Renal cortical epithelial cell (primary cell): ENCODE measurements at places on chromosomes 13 and 19.

DNA sequence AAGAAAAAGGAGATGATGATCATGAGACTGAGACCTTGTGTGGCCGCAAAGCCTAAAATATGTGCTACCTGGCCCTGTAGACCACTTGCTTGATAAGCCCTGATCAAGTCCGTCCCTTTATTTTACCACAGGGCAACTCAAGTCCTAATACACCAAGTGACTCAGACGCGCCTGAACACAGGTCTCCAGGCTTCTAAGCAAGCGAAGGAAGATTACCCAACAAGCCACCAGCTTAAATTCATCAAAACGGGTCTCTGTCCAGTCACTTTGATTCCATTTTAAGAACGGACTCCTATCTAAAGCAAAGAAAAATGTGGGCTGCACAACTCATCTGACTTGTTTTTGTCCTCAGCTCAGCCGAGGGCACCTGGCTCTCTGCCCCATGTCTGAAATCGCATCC lies 26.8 kb downstream of the SLC7A1 start:
- DNase-seq = no peak

- no peak for DNase-seq
Measured at GRCh38 chr19:56683116-56683515, 11.6 kb upstream of the ZNF835 start.

DNA sequence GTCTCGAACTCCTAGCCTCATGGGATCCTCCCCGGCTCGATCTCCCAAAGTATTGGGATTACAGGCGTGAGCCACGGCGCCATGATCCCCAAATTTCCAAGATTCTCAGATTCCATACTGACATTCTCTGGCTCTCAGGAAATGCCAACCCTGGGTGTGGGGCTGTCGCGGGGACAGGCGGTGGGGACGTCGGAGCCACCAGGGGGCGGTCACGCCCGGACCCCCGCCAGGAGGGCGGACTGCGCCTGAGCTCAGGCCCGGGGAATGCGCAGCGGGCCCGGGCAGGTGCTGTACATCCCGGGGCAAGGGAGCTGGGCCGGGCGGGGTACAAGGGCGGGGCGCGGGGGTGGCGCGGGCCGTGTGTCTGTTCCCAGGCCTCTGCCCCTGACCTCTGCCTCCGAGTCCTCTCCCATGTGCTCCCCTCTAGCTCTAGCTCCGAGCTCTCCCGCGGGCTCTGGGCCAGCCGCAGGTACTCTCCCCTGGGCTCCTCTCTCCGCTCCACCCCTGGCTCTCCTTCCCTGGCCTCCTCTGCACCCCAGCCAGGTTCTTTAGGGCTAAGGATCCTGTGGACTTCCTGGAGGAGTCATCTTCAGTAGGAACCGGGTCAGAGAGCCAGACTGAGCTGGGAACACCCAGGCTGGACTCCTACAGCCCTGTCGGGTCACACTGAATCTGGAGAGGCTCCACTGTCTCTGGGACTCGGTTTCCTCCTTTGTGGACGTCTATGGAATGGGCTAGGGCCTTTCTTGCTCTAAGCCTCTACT lies 2.4 kb downstream of the PPP1R13L start:
- DNase-seq = no peak

DNA sequence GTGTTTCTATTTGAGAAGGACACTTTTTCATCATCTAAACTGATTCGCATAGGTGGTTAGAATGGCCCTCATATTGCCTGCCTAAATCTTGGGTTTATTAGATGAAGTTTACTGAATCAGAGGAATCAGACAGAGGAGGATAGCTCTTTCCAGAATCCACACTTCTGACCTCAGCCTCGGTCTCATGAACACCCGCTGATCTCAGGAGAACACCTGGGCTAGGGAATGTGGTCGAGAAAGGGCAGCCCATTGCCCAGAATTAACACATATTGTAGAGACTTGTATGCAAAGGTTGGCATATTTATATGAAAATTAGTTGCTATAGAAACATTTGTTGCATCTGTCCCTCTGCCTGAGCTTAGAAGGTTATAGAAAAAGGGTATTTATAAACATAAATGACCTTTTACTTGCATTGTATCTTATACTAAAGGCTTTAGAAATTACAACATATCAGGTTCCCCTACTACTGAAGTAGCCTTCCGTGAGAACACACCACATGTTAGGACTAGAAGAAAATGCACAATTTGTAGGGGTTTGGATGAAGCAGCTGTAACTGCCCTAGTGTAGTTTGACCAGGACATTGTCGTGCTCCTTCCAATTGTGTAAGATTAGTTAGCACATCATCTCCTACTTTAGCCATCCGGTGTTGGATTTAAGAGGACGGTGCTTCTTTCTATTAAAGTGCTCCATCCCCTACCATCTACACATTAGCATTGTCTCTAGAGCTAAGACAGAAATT lies 103.8 kb downstream of the TNFRSF19 start:
- DNase-seq = no peak

DNA sequence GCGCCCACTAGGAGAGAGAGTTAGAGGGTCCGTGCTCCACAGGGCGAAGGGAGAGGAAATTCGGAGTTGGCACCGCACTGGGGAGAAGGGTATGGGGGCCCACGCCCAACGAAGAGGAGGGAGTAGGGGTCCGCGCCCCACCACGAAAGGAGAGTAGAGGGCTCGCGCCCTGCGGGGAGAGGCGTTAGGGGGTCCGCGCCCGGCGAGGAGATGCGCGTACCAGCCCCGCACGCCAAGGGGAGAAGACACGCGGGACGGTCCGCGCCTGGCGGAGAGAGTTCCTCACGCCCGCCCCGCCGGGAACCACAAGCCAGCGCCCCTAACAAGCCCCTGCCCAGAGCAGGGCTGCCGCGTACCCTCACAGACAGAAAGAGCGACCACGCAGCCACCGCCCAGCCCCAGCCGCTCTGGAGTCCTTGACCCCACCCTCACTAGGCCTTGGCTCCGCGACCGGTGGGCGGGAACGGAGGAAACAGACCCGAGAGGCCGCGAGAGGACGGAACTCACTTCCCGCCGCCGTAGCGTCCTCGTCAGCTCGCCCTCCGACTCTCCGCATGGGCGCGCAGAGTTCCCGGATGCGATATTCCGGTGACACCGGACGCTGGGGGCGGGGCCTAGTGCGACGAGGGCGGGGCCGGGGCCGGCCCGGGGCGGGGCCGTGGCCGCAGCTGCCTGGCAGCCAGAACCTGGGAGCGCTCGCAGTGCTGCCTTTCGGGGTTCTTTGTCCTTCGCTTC lies 20.0 kb upstream of the ZSCAN18 start:
- no peak for DNase-seq

DNA sequence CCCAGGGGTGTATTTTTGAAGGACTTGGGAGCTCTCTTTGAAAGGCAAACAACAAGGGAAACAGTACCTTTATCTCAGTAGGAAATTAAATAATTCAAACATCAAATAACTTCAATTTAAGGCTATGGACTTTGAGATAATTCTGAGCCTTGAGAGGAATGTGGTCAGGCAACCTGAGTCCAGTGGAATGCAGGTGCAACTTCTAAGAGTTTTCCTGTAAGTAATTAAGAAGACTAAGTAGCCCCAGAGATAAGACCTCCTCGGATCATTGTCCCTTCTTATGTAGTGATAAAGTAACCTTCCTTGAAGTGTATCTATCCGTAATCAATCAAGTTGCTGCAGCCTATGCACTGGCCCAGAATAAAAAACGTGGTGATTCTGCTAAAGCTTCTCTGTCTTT lies 29.2 kb downstream of the ZNF701 start:
- DNase-seq = no peak

DNA sequence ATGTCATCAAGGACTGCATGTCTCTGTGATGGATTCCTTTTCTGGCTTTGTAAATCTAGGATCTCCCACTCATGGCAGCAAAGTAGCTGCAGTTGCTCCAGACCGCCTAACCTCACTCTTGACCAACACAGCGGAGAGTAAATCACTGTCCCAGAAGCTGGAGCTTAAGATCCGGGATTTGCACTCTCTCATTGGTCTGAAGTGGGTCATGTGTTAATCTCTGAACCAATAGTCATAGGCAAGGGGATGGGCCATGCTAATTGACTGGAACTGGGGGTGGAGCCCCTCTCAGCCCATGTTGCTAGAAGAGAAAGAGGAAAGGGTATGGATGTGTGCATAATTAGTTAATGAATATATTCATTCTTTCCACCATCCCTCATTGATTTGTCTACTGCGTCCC lies 34.0 kb downstream of the VAV1 start:
- no peak for DNase-seq

DNA sequence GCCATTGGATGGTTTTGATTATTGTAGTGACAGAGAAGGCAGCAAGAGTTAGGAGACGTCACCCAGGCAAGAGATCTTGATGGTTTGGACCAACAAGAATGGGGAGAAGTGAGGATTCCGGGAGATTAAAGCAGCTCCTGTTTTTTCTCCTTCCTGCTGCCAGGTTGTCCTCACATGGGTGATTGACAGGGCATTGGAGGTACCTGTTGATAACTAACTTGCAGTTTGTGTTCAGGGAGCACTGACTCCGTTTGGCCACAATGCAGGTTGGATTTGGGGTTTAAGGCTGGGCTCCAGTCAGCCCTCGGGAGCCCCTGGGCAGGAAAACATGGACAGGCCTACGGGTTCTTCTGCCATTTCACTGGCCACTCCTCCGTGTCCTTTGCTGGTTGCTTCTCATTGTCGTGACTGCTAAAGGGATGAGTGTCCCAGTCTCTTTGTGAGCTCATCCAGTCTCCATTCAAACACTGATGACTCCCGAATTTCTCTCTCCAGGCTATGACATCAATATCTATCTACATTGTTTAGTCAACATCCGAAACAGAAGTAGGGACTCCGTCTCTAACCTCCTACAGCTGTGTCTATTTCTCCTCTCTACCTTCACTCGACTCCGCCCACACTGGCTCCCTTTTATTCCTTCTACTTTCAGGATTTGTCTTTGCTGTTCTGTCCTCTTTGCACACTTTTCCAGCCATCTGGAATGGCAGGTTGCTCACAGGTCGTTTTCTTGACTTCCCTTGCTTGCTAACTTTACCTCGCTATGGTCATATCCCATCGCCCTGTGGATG lies 1.3 kb upstream of the PTOV1 start:
- DNase-seq = no peak

DNA sequence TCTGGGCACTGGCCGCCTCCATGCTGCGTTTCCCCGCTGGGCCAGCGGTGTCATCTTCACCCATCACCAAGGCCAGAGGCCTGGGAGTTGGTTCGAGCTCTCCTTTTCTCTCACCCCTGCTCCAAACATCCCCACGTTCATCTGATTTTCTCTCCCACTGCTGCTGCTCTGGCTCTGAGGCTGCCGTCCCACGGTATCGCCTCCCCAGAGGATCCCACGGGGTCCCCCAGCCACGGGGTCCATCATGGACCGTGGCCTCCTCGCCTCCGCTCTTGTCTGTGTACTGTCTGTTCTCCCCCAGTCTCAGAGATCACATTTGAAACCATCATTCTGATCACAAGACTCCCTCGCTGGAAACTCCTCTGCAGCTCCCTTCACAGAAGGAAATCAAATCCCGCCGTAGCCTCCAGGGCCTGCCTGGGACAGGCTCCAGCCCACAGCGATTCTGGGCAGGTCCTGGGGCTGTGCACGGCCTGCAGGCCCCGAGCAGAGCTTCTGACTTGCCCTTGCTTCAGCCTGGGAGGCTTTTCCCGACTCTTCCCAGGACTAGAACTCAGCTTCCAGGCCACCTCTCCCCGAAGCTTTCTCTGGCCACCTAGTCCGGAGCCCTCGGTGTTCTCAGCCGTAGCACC lies 64.2 kb downstream of the SOX1 start:
- no peak for DNase-seq

GRCh38 chr13:74070513-74070912 lies 63.7 kb downstream of the KLF12 start:
- DNase-seq = no peak

GRCh38 chr19:18594824-18595373 lies 6.3 kb downstream of the REX1BD start:
- DNase-seq = no peak

DNA sequence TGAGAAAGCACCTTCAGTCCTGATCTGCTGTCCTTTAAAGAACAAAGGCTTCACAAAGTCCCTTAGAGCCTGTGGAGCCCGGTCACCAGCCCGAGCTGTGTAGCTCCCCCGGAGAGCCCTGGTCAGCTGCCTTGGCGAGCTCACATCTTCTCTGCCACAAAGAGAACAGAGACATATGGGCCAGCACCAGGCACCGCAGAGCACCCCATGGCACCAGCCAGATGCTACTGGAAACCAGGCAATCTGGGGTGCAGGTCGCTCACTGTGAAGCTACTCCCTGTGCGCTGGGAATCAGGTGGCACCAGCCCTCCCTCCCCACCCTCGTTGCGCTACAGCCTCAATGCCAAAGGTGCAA lies 44.3 kb upstream of the F7 start:
- DNase-seq = no peak

DNA sequence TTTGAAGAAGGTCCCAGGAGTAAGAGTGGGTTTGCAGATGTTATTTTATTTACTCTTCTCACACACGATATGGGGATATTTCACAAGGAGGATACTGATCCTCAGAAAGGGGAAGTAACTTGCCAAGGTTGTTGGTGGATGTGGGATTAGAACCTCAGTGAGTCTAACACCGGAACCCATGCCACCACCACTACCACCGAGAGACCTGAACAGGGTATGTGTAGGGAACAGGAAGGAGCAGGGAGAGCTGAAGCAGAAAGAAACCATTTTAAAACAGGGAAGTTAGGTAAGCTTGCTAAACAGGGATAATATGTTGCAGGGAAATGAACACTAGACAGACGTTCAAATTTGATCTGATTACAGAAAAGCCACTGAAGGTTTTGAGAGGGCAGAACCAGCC lies 11.6 kb upstream of the CEACAM3 start:
- DNase-seq = no peak

GRCh38 chr13:22287343-22287920 lies 616.6 kb downstream of the FGF9 start:
- no peak for DNase-seq

DNA sequence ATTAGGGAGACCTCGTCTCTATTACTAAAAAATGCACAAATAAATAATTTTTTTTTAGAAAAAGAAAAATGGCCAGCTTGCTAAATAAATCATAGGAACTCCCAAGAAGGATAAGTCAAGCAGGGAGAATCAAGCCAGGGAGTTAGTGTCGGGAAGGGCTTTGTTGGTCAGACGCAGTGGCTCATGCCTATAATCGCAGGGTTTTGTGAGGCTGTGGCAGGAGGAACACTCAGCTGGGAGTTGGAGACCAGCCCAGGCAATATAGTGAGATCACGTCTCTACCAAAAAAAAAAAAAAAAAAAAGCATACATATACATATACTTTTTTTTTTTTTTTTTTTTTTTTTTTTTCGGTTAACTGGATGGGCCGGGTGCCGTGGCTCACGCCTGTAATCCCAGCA lies 9.0 kb downstream of the NACC1 start:
- DNase-seq = no peak

GRCh38 chr19:51370230-51370629 lies 1.4 kb upstream of the CLDND2 start:
- no peak for DNase-seq
